ENCODE measurements at places on chromosomes 1 and 21. TPM values are rescaled to one million over a fixed set of nuclear protein-coding genes. Genes with fewer than 3 reads are reported as not detected.

DNA sequence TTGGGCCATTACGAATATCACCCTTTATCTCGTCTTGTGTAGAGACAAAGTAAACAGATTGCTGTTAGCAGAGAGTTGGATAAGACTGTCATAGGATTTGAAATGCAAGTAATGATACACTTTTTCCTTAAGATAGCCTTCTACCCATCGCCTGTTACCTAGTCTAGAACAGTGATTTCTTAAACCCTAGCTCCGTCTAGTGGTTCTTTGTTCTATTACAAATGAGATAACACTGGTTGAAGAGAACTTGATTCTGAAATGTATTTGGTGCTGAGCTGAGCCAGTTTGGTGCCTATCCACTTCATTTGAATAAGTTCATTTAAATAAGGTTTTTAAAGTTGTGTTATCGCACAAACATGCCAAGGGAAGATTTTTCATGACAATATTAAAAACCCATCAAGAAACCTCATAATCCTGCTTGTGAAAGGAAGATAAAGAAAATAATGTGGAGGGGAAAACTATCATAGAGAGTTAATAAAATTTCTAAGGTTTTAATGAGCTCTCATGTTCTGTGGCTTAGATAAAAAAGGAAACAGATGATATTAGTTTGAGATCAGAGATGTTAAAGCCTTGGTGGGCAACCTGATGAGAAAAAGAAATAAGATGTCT is 1.5 kb upstream of the KCNH1 start:
- peak; percentile 65 for DNase-seq

DNA sequence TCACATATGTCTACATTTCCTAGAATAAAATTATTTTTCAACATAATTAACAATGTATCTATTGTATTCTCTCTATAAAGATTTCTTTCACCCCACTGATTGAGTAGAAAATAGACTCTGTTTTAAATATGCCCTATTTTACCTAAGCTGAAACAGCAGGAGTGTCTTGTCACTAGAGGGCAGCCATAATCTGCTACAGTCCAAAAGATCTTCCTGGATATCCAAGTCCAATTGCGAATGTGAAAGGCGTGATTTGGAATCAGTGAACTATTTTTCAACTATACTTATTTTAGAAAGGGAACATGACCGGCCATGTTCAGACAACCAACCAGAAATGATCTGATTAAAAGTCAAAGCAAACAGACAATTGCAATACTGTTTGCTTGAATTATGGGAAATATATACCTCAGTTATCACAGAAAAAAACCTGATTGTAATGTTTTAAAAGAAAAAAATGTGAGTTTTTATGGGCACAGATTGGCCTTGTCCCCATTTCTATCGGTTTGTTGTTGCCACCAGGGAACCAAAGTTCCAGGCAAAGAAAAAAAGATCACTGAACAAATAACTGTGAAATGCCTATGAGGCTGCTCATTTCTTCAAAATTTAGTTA is 1211.0 kb upstream of the ADGRL4 start:
- peak; percentile 64 for DNase-seq

GRCh38 chr1:66048011-66048410 is 255.3 kb downstream of the PDE4B start:
- DNase-seq, result no peak

- no peak for DNase-seq
These were observed 94.0 kb downstream of the TMEM200B start for GRCh38 chr1:29029667-29030066.

- DNase-seq, result no peak
These were observed 2.0 kb upstream of the LDLRAP1 start for GRCh38 chr1:25541425-25541824.

- no peak for DNase-seq
These were observed 151.3 kb downstream of the ETS2 start for GRCh38 chr21:38956856-38957571.

Gene TPTE
- 3.7 TPM for total RNA-seq

Gene CFHR2
- not detected for total RNA-seq

Measured in H4 (cell line).